ENCODE measurements at places on chromosomes 11 and 22.

- DNase-seq = no peak
These were observed 390.0 kb downstream of the AASDHPPT start for GRCh38 chr11:106467501-106467900.

DNA sequence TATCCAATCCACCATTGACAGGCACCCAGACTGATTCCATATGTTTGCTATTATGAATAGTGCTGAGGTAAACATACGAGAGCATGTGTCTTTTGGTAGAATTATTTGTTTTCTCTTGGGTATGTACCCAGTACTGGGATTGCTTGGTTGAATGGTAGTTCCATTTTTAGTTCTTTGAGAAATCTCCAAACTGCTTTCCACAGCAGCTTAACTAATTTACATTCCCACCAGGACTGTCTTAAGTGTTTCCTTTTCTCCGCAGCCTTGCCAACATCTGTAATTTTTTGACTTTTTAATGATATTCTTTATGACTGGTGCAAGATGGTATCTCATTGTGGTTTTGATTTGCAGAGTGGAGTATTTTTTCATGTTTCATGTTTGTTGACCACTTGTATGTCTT is 8.3 kb downstream of the FDX1 start:
- no peak for DNase-seq

DNA sequence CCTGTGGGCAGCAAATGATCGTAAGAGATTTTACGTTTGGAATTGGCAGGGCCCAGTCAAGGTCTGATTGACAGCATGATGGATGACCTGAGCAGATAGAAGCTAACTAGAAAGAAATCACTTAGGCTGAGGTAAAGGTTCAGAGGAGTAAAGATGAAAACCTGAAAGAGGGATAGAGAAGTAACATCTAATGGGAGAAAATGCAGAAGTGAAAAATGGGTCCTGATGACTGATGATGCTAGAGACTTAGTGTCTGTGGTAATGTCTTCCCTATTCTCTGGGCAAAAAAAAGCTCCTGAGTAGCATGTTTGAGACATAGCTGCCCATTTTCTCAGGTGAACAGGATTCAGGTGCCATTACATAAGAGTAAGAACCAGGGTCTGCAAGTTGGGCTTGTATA is 628.8 kb upstream of the ANO5 start:
- DNase-seq = no peak

DNA sequence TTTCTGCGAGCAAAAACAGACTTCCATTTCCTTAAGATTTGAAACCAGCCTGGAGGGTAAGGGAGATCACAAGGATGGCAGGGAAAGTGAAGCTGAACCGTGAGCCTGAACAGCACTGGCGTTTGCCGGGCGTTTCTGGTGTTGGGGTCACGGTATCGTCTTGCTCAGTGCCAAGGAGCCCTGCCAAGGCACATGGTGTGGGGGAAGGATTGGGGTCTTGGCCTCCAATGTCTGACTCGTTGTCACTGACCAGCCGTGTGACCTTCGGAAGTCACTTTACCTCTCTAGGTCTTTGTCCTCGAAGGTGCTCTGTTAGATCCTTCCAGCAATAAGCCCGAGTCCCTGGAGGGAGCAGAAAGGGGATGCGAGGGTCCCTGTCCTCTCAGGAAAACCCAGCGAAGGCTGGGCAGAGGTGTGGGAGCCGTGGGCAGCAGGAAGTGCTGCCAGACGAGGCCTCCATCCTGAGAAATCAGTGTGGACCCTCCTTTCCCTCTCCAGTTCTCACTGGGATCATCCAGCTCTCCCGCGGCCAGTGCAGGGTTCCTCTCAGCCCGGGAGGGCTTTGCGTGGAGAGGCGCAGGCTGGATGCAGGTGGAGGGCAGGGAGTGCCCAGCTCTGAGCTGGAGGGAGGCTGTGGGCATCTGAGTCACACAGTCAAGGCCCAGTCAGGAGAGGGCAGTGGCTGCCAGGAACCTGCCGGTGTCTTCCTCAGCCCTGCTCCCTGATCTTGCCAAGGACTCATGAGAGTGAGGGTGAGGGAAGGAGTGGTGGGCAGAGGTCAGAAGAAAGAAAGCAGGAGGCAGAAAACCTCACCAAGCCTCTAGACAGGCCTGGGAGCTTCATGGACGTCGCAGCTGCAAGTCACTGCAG is 18.9 kb downstream of the TOM1 start:
- DNase-seq = no peak

DNA sequence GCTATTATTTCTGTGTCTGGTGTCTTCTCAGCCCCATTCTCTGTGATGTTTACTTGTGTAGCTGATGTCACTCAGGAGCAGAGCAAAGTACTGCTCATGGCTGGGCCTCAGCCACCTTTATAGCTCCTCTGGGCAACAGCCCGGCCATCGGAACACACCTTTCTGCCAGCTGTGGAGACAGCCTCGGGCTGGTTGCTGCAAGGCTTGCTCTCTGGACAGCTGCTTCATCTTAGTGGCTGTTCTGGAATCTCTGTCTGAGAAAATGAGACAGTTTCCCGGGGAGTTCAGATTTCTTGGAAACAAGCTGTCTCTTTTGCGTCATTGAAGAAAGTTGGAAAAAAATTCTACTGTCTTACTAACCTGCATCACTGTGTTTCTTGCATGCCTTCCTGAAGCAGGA is 20.0 kb downstream of the THY1 start:
- no peak for DNase-seq

- no peak for DNase-seq
These were observed 3.0 kb upstream of the SWAP70 start for GRCh38 chr11:9660886-9661285.

DNA sequence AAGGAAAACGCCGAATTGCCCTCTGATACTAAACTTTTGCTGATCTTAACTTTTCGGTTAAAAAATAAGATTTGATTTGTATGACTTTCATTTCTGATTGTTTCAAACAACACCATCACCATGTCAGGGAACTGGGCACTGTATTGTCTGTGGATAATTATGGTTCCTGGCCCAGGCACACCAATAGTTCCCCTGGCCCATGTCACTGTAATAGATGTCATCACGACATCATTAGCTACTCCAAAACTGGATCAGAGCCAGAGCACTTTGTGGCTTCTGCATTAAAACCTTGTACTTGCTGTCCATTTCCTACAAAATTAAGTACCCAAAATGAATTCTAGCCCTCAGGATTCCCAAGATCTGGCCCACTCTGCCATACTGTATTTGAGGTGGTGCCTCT is 119.5 kb upstream of the NARS2 start:
- no peak for DNase-seq

DNA sequence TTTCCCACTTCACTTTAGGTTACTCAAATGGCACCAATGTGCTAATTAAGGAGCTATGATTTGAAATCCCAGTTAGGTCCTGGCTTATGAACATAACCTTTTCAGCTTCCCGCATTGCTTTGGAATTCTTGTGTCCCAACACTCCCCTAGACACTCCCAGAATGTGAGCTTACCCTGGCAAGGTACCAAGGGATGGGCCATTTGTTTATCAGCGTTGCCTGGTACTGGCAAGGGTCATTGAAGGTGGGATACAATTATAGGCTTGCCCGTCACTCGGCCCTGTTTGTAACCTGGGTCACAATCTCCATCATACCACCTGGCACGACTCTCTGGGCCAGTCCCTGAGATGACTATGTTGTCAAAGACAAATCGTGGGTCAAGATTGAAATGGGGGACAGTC is 5.4 kb downstream of the CSRP3 start:
- DNase-seq = no peak

GRCh38 chr11:125494561-125494960 is 1.5 kb downstream of the FEZ1 start:
- DNase-seq = no peak

DNA sequence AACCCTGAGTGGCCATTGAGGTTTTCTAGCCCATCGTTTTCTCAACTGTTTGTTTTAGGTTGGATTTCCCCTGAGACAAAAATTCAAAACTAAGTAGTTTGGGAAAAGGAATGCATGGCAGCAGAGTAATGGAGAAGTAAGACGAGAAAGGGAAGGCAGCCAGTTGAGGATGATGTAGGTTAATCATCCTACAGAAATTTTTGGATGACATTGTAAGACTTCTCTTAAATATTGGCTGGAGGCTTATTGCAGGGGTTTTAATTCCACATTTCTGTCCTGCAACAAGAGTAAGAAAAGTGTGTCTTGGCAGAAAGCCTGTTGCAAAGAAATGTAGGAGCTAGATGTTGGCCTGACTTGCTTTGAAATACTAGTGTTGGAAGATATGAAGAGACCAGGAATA is 308.8 kb downstream of the LUZP2 start:
- no peak for DNase-seq

- DNase-seq = no peak
These were observed 3.2 kb downstream of the DERL3 start for GRCh38 chr22:23835484-23836144.

GRCh38 chr11:87114093-87114492 is 76.4 kb downstream of the TMEM135 start:
- DNase-seq = no peak

GRCh38 chr11:66069715-66070603 is at the start of gene PACS1:
TSS of gene PACS1 (plus strand) at chr11:66070272. CDS start at chr11:66070487, 215 bp downstream.
- DNase-seq = no peak

DNA sequence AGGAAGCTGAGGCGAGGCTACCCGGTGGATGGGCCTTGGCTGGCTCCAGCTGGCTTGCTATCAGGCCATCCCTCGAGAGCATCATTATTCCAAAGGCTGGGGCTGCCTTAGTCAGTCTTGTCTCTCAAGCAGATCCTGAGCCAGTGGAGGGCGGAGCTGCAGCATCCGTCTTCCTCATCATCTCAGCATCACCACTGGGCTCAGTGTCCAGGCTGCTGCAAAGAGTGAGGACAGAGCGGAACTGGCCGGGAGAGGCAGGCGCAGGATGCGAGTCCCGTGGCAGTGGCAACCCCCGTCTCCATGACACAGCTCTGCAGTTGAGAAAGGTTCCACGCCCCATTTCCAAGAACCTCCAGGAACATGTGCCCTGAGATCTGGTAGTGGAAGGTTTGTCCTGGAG is 4.4 kb downstream of the TP53I11 start:
- no peak for DNase-seq

DNA sequence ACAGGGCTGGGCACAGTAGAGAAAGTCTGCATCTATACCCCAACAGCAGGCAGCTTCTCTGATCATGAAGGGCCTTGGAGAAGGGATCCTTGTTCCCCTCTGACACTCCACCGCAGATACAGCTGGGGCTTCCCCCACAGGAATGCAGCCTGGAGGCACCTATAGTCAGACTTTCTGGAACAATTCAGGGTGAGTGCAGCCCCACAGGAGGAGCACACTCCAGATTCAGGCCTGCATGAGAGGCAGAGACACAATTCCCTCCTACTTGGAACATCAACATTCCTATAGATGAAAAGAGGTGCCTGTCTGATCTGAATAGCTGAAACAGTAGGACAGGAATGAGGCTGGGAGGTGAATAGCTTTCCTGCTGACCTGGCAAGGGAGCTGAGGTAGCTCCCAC is 1298.0 kb upstream of the CNTN5 start:
- DNase-seq = no peak

DNA sequence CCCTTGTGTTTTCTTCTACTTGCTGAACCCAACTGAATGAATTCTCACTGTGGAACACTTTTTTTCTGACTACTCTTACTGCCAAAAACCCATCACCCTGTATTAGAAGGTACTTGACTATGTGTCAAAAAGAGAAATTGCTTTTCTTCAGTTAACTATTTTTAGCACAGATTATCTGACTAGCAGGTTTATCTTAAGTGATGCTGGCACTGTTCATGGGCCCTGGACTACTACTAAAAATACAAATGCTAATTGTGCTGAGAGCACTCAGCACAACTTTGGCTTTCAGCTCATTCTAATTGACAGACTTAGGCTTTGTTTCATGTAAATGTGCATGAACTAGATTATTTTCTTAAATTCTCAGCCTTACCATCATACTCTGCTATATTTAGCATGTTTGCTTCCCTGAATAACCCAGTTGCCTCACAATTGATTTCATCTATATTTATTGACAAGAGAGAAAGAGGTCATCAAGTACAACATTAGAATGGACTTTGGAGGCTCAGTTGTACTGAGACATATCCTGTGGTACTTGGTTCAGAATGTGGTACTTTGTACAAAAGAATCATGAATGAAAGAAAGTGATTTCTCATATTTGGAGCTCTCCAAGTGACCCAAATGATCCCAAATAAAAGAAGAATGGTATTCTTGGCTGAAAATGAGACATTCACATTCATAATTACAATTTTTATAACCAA is 478.3 kb downstream of the KCNA4 start:
- no peak for DNase-seq

- DNase-seq = no peak
These were observed at the start of gene USH1C for GRCh38 chr11:17544181-17544622. TSS of gene USH1C (minus strand) at chr11:17544416. CDS start at chr11:17544307, 109 bp downstream.

GRCh38 chr22:46752988-46753310 is 9.5 kb upstream of the TBC1D22A start:
- DNase-seq = no peak

- DNase-seq = no peak
These were observed 63.2 kb downstream of the GRIA4 start for GRCh38 chr11:105673089-105673488.

DNA sequence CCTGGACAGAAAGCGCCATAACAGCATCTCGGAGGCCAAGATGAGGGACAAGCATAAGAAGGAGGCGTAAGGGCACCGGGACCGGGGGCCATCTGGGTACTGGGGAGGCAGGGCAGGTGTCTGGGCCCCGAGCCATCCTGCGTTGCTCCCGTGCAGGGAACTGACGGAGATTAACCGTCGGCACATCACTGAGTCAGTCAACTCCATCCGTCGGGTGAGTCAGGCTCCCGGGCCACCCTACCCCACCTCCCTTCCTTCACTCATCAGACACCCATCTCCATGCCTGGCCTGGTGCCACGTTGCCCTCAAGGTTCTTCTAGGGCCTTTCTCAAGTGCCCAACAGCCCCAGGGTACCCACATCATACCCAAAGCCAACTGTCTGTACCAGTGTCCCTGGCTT is 15.0 kb downstream of the PLCB3 start:
- no peak for DNase-seq

GRCh38 chr22:20054034-20054427 is 26.0 kb upstream of the DGCR8 start:
- DNase-seq = no peak

GRCh38 chr22:32080904-32081303 is 37.8 kb downstream of the SLC5A1 start:
- no peak for DNase-seq

GRCh38 chr11:118988280-118988679 is 9.7 kb upstream of the CENATAC start:
- no peak for DNase-seq

DNA sequence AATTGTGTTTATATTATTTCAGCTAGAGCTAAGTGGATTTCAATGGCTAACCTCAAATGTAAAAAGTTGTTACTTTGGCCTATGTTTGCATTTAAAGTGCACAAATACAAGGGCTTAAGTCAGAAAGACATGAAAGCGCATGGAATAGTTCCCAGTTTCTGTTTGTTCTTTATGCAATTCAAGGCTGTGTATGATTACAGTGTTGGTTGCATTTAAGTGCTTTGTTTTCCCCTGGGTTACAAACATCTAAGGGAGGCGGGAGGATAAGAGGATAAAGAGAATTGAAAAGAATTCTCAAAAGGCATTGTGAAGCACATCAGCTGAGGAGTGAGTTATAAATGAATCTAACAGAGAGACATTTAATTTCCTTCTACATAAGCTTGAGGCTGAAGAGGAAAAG is 453.4 kb downstream of the NTM start:
- DNase-seq = no peak

- no peak for DNase-seq
These were observed 11.8 kb downstream of the GAB2 start for GRCh38 chr11:78405805-78406204.
